ENCODE measurements at places on chromosomes 3 and 15.

DNA sequence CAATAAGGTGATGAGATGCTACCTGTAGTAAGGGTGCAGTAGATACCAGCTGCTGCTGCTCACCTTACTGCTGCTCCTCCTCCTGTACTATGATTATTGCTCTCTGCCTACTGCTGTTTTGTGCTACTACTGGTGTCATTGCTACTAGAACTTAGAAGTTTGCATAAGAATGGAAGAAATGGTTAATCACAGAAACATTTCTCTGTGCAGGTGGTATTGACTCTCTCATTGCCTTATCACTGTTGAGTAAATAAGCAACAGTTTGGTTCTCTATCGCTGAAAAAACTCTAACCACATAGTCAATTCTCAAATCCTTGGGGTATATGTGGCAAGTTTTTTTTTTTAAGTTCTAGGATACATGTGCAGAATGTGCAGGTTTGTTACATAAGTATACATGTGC, 16.5 kb downstream of the MITF start:
- DNase-seq, result no peak

- no peak for DNase-seq
Measured at GRCh38 chr15:101059381-101060341, 140.5 kb downstream of the LRRK1 start.

- DNase-seq, result no peak
Measured at GRCh38 chr3:126925411-126926171, 57.3 kb upstream of the PLXNA1 start.

- no peak for DNase-seq
Measured at GRCh38 chr3:158977497-158977896, 175.6 kb downstream of the MFSD1 start.

DNA sequence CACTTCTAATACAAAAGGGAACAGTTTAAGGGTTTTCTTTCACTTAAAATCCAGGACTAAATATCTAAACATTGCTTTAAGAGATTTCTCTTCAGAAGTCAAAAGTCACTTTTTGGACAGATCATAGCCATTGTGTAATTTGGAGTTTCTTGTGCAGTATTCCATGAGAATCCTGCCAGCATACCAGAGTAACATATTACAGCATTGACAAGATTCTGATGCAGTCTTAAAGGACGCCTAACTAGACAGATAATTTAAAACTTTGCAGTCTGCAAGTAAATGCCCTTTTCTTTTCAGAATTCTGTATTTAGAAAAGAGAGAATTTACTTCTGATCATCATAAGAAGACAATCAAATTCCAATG, 17.5 kb upstream of the IGSF10 start:
- DNase-seq, result no peak

- DNase-seq, result no peak
Measured at GRCh38 chr3:174331095-174331800, 527.9 kb upstream of the NAALADL2 start.

GRCh38 chr3:18683900-18684299, 258.8 kb upstream of the SATB1 start:
- DNase-seq, result no peak

DNA sequence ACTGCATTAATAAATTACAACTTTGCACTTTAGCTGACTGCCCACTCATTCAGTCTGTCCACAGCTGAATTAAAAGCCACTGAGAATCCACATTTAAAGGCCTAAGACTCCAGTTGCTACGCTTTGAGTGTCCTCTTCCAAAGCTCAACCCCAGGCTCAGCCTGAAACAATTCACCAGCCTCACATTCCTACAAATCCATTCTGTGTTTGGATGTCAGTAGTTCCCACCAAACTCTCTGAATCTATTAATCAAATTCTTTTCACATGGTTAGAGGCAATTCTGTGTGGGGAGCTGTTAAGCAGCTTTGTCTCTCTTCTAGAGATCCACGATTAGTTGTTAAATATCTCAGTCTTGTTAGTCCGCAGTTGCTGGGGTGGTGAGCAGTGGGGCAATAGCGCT, 116.8 kb upstream of the UBE2E2 start:
- DNase-seq, result no peak

All from esophagus squamous epithelium (tissue), 5 donors.